Activated CD8-positive, alpha-beta T cell treated with anti-CD3 and anti-CD28 coated beads for 36 hours (primary cell): ENCODE measurements at places on chromosomes 2 and 18.
A peak's percentile ranks its signal among the peaks of the same experiment; 100 is the strongest.

DNA sequence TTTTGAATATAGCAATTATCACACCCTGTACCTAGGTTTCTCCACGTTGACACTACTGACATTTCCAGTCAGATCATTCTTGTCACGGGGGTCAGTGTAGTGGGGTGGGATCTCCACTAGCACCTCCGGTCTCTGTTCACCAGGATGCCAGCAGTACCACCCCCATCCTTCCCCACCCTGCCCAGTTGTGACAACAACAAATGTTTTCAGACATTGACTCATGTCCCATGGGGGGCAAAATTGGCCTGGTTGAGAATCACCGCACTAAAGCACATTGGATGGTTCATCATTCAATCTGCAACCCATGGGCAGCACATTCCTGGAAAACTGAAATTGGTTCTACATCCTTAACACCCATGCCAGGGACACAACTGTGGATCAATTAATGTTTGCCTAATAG, 32.3 kb downstream of the FEZ2 start:
- DNase-seq, result no peak

DNA sequence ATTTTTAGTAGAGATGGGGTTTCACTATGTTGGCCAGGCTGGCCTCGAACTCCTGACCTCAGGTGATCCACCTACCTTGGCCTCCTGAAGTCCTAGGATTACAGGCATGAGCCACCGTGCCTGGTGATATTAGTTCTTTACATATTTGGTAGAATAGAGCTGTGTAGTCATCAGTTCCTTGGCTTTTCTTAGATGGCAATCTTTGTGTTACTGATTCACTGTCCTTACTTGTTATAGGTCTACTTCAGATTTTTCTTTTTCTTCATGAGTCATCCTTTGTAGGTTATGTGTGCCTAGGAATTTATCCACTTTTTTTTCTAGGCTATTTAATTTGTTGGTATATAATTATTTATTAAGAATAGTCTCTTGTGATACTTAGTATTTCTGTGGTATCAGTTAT, 30.3 kb upstream of the ZSWIM2 start:
- DNase-seq, result no peak

DNA sequence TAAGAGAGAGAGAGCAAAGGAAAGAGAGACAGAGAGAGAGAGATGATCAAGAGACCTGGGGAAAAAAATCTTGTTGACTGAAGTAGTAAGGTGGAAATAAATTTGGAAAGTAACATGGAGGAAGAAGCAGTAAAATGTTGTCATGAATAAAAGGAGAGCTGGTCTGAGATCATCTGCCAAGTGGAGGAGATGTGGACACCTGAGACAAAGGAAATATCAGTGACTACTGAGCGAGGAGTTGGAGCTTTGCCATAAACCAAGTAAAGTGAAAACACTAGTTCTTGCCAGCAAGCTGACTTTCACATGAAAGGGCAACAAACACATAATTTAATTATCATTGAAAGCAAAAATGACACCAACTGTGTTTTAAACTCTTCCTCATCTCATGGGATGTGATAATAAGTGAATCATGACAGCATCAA, 49.0 kb upstream of the DSG1 start:
- no peak for DNase-seq

- no peak for DNase-seq
Observed at GRCh38 chr2:216206821-216207220, 97.7 kb downstream of the XRCC5 start.

DNA sequence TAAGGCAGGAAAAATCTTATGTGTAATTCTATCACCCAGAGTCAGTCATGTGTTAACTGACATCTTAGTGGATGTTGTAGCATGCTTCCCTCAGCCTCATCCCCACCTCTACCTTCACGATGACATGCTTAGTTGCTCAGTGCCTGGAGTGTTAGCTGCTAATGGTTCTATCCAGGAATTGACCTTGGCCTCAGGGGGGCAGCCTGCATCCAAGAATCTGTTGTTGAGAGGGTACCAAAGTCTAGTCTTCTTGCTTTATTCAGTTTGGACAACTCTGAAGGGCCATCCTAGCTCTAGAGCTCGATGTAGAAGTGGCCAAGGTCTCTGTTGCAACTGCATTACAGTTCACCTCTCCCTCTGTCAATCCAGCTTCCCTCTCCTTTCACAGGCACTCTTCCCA, 61.2 kb downstream of the ACYP2 start:
- DNase-seq, result peak; percentile 19

GRCh38 chr2:120430501-120430830, 84.5 kb downstream of the INHBB start:
- no peak for DNase-seq

- DNase-seq, result no peak
Observed at GRCh38 chr2:15278296-15278695, 282.8 kb downstream of the NBAS start.

- DNase-seq, result no peak
Observed at GRCh38 chr2:134715932-134716643, 2.7 kb downstream of the TMEM163 start.

DNA sequence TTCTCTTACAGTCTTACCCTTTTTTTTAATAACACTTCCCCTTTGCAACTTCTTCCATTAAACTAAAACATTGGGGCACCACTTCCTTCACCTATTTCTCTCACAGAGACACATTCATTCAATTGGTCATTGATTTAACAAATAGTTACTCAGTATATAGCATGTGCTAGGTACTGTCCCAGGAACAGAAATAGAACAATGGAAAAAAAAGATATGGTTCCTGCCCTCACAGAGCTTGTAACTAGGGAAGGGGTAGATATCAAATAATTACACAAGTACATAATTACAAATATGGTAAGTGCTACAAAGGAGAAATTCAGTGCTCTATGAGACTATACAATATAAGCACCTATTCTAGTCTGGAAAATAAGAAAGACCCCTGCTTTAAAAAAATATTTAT, 165.5 kb upstream of the RBBP8 start:
- DNase-seq, result no peak

- DNase-seq, result no peak
Observed at GRCh38 chr2:241952816-241953215, 83.3 kb downstream of the RTP5 start.

GRCh38 chr18:14577971-14578370, 34.6 kb upstream of the POTEC start:
- no peak for DNase-seq

GRCh38 chr2:241966647-241967466, 97.3 kb downstream of the RTP5 start:
- peak; percentile 7 for DNase-seq

DNA sequence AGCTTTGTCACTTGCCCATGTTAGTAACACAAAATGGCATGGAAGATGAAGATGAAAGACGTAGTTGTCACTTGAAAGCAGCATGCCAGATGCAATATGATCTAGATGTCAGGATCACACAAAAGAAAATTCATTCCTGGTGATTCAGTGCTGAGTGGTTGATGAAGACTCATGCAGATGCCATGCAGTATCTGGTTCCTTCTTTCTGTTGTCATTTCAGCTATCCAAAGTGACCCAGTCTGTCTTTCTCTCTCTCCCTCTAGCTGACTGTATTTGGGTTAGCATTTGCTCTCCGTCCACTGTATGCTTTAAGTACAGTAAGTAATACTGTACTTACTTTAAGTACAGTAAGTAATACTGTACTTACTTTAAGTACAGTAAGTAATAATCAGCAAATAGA, 50.4 kb downstream of the TTN start:
- no peak for DNase-seq

GRCh38 chr2:54308186-54308585, 52.2 kb upstream of the TSPYL6 start:
- no peak for DNase-seq

DNA sequence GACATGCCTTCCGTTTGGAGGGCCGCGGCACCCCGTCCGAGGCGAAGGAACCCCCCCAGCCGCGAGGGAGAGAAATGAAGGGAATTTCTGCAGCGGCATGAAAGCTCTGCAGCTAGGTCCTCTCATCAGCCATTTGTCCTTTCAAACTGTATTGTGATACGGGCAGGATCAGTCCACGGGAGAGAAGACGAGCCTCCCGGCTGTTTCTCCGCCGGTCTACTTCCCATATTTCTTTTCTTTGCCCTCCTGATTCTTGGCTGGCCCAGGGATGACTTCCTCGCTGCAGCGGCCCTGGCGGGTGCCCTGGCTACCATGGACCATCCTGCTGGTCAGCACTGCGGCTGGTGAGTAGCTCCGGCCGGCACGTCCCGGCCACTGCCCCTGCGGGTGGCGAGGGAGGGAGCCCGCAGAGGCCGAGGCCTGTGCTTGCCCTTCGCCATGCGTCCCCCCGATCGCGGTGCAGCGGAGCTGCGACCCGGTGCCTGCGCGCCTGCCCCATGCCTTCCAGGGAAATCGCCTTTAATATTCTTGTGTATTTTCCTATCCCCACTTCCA, 1.2 kb downstream of the BMPR2 start:
- peak; percentile 12 for DNase-seq

DNA sequence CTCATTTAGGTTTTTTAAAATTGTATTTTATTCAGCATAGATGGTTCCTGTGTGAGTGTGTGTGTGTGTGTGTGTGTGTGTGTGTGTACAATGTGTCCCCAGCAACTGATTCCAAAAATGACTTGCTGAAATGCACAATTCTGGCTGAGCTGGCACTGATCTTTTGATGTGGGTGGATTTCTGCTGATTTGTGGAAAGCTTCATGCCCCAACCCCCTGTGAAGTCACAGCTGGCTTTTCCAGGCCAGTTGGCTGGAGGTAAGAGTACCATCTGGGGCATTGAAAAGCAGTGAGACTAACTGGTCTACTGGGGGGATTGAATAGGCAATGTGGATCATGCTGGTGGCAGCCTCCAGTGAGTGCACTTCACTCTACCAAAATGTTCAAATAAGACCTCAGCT, 187.2 kb downstream of the LRRTM1 start:
- no peak for DNase-seq

- no peak for DNase-seq
Observed at GRCh38 chr18:74420481-74420880, 36.6 kb downstream of the DIPK1C start.

DNA sequence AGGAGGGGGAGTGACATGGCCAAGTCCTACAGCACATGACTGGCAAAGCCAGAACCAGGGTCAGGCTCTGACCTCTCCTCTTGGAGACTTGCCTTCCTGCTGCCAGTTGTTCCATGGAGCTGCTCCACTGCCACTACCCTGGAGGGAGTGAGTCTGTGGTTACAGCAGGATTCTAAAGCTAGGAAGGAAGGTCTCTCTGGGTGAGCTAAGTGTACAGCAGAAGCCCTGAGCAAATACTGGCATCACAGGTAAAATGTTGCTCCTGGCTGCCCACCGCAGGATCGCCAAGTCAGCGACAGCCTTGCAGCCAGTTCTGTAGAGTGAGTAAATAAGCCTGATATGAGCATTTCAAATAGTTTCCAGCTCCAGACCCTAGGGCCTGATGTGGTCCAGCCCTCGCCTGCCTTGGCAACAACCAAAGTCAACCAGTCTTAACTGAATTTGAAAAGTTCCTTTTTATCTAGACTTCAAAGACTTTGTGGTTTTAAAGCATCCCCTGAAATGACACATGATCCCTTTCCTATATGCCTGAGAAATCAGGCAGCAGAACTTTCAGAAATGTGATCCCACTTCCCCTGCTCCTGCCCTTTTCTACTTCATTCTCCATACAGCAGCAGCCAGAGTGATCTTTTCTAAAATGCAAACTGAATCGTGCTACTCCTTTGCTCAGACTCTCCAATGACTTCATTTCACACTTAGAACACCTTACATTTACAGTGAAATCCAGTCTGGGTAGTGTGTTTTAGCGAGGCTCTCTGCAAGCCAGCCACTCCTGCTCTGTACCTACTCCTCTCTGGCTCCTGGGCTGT, 114.3 kb downstream of the MGAT5 start:
- DNase-seq, result no peak

DNA sequence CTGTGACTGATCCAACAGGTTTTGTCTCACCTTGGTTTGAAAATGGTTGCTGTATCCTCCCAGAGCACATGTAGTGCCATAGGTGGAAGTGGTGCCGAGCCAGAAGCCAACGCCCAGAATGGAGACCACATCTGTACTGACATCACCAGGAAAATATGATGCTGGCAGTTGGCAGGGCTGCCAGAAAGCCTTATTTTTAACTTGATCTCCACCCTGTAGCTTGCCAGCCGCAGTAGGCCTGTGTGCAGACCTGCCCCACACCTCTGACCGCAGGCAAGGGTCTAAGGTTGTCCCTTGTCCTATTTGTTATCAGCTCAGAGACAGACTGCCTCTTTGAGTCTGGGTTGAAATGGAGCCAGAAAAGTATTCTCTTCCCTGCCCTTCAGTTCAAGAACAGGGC, 123.5 kb upstream of the EML6 start:
- DNase-seq, result peak; percentile 61

- no peak for DNase-seq
Observed at GRCh38 chr2:72548081-72548764, 277.6 kb downstream of the EXOC6B start.

DNA sequence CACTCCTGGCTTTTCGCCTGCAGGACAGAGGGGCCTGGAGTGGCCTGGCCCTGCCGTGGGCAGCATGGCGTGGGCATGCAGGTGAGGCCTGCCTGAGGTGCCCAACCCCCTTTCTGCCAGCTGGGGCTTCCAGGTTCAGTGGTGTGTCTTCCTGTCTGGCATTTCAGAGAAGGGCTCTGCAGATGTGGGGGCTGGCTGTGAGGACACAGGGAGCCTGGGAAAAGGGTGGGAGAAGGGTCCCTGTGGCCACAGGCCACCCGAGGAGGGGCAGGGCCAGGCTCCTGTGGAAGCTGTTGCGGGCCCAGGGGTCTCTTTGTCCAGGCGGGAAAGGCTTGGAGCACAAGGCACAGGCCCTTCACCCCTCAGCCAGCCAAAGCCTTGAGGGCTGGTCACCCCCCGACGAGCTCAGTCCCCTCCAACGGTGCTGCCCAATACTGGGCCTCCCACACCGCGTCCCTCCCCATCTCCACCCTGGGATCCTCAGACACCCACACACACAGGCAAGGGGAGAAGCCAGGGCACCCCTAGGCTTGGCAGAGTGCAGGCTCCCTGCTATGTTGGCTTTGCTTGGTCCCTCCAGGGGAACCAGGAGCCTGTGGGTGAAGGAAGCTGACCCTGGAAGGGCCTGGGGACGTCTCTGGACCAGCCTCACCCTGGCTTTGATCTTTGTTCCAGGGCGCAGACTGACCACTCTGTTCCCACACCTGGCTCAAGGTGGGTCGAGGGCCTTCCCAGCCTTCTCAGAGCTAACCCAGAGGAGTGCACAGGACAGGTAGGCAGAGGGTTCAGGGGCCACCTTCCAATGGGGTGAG, 3.7 kb upstream of the AQP12A start:
- no peak for DNase-seq

GRCh38 chr2:64681479-64681967, 27.8 kb upstream of the SERTAD2 start:
- DNase-seq, result no peak

- DNase-seq, result no peak
Observed at GRCh38 chr2:16972276-16972675, 306.6 kb upstream of the CYRIA start.

DNA sequence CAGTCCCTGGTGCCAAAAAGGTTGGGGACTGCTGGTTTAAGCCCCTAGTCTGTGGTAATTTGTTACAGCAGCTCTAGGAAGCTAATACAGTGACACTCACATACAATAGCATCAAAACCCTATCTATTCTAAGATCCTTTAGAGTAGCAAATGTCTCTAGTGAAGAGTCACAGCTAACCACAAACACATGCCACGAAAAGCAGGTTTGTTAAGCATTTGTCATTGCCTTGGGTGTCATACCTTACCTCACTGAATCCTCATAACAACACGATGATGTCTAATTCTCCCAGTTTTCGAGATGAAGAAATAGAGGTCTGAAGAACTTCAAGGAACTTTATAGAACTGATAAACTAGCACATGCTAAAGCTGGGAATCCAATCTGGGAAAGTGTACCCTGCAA, 29.6 kb upstream of the RNF152 start:
- DNase-seq, result peak; percentile 34

- no peak for DNase-seq
Observed at GRCh38 chr2:166765141-166765540, 123.1 kb upstream of the XIRP2 start.
